A375 (cell line): ENCODE measurements at places on chromosomes 5 and 9. TPM values are rescaled to one million over a fixed set of nuclear protein-coding genes. Genes with fewer than 3 reads are reported as not detected.

Gene IRX4
- 0.15 and 0.53 TPM in 2 replicates for total RNA-seq

Gene HNRNPK
- 565 and 617 TPM in 2 replicates for total RNA-seq

Gene CDH10
- total RNA-seq = 1.2 and 1.7 TPM in 2 replicates

Gene SOX30
- total RNA-seq = not detected in 2 replicates

Gene BARHL1
- not detected in 2 replicates for total RNA-seq

Gene TAF9
- 111 and 141 TPM in 2 replicates for total RNA-seq

Gene CDH9
- 0.27 TPM in 1 of 2 replicates, not detected in the other for total RNA-seq

Gene CBY3
- total RNA-seq = not detected in 2 replicates

Gene PTGES
- 20.8 and 27.2 TPM in 2 replicates for total RNA-seq

Gene PDLIM7
- 162 and 184 TPM in 2 replicates for total RNA-seq

Gene OMD
- not detected in 2 replicates for total RNA-seq

Gene TRIM36
- 6.3 and 8.8 TPM in 2 replicates for total RNA-seq

Gene MAMDC4
- 3.6 TPM in 2 replicates for total RNA-seq

Gene STPG3
- total RNA-seq = not detected in 2 replicates

Gene OTULINL
- total RNA-seq = 1.3 and 1.7 TPM in 2 replicates
